CD4-positive, alpha-beta T cell (primary cell): ENCODE measurements at places on chromosomes 6 and 20. TPM values are rescaled to one million over a fixed set of nuclear protein-coding genes. Genes with fewer than 3 reads are reported as not detected.

DNA sequence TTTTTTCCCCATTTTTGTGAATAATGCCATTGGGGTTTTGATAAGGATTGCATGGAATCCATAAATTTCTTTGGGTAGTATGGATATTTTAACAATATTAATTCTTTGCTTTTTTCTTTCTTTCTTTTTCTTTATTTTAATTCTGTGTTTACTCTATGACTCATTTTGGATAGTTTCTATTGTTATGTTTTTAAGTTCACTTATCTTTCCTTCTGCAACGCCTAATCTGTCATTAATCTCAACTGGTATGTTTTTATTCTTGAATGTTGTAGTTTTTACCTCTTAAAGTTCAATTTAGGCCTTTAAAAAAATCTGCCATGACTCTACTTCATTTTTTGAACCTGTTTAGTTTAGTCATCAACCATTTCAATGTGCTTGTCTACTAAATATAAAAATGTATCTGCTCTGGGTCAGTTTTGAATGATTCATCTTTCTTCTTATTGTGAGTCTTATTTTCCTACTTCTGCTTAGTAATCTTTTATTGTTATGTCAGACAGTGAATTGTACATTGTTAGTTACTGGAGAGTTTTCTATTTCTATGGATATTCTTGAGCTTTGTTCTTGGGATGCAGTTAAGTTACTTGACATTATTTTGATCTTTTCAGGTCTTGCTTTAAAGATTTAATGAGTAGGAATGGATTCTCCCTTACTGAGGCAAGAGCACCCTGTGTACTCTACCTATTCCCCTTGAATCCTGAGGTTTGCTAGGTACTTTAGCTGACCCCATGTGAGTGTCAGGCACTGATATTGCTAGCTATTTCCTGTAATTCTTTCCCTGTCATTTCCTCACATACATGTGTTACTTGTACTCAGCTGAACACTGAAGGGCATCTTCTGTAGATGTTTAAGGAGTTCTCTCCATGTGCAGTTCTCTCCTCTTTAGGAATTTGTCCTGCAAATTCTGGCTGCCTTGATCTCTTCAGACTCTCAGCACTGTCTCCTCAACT, 104.2 kb downstream of the TFAP2B start:
- no peak for DNase-seq

GRCh38 chr6:51648236-51648635, 439.2 kb downstream of the PKHD1 start:
- no peak for DNase-seq

- DNase-seq: no peak
These were observed 15.7 kb upstream of the PARD6B start for GRCh38 chr20:50715694-50716093.

DNA sequence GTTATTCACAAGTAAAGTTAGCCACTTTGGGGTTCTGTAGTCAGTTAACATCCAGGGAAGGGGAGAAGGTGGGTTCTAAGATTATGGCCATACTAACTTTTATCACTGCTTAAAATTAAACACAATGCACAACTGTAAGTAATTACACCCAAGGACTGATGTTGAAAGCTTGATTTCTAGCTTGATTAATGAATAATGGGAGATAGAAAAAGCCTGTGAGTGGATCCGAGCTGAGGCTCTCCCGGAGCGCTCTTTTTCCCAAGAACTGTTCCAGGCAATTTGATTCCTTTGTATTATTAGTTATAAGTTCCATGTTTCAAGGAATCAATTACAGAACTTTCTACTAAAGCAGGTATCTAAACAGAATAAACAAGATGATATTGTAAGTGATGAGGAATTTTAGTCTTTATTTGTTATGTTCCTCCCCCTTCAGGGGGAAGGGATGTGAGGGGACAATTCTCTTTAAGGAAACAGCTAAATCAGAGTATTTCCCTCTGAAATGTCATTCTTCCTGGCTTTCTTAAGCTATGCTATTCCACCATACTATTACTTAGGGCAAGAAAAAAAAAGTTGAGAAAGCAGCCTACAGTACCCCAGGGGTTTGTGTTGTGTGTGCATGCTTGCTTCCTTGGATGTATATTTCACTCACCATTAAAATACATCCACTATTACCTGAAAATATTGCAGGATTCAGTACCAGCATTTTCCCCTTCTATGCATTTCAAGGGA, 3.8 kb downstream of the TSHZ2 start:
- DNase-seq: no peak

DNA sequence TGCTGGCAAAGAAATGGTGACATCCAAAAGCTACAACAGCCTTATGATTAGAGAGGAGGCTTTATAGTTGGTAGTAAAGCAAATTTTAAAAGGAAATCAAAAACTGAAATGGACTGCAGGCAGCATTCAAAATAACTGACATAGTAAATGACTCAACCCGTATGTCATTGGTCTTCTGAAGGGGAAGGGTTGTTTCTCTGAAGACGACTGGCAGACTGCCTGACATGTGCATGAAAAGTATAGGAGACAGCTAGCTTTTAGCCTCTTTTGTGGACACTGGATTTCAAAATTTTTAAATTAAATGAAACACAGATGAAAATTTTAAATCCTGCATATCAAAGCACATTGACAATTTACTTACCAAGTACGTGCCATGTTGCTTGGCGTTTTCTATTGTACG, 90.7 kb downstream of the TRMT6 start:
- no peak for DNase-seq

DNA sequence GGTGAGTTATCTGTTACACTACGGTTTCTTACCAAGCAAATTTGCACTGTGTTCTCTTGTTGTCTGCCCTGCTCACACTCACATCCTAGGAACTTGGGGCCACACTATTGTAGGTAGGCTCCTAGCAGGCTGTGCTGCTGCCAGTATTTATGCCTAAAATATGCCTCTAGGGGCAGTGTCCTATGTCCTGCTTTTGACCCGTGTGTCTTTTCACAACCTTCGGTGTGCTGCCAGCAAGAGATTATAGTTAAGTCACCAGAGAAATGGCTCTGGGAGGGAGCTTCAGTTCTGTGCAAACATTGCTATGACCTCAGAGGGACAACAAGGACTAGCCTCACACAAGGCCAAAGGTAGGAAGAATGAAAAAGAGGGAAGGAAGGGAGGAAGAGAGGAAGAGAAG, 8.9 kb upstream of the TAAR5 start:
- DNase-seq: no peak

- DNase-seq: no peak
These were observed 220.9 kb upstream of the CEP162 start for GRCh38 chr6:84448331-84448730.

DNA sequence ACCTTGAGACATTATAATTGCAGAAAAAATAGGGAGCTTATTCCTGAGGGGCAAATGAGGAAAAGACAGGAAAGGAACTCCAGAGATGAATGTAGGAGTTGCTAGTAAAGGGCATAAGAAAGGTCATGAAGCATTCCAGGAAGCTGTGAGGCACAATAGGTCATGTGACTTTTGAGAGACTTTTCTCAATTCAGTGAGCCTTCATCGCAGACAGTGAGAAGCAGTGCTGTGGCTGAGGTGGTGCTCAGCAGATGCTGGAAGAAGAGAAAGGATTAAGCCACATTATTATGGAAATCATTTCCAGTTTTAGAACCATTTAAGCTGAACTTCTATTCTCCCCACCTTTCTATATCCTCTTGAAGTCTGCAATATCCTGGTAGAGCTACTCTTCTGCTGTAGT, 4.1 kb downstream of the SPTLC3 start:
- no peak for DNase-seq

- DNase-seq: no peak
These were observed 396.2 kb downstream of the CD83 start for GRCh38 chr6:14513496-14514393.

- no peak for DNase-seq
These were observed 35.9 kb downstream of the SULF2 start for GRCh38 chr20:47749339-47749738.

DNA sequence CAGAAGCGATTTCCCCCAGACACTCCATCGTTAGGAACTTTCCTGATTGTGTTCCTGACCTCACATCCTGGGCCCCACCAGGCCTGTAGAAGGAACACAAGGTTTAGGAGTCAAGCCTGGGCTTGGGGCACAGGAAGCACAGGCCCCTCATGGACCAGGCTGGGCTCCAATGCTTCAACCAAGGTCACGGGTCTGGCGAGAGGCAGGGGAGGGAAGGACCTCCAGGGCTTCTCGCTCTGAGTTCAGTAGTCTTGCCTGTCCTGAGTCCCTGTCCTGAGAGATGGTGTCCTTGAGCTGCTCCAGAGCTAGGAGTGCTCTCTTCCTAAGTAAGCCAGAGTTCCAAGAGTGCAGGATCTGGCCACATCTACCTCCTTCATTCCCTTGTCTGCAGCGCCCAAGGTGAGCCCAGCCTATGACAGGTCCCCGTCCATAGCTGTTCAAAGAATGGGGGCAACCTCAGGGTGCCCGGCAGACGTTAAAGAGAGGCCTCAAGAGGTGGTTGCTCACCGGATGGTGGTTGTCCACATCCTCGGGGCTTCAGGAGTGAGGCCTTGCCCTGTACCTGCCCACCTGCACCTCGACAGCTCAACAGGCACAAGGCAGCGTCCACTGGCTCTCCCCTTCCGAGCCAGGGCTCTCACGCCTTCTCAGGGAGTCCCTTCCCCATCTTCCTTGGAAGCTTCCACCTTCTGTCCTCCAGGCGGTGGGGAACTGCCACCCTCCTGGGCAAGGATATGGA, 1.6 kb upstream of the TUBB1 start:
- DNase-seq: no peak

- DNase-seq: peak; percentile 3
These were observed 121.9 kb downstream of the MTHFD1L start for GRCh38 chr6:150987371-150987828.

DNA sequence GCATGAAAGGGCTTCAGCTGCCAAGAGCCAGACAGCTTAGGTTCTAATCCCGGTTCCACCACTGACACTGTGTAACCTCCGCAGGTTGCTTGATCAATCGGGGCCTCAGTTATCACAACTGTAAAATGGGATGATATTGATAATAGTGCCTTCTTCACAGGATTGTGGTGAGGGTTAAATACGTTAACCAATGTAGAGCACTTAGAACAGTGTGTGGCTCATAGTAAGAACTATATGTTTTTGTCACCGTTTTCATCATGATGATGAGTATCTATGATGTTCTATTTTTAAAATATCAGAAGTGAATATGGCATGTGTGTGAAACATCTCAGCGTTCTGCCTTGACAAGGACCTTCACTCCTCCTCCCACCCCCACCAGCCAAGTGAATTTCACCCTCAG, 10.3 kb upstream of the MAPK13 start:
- no peak for DNase-seq

DNA sequence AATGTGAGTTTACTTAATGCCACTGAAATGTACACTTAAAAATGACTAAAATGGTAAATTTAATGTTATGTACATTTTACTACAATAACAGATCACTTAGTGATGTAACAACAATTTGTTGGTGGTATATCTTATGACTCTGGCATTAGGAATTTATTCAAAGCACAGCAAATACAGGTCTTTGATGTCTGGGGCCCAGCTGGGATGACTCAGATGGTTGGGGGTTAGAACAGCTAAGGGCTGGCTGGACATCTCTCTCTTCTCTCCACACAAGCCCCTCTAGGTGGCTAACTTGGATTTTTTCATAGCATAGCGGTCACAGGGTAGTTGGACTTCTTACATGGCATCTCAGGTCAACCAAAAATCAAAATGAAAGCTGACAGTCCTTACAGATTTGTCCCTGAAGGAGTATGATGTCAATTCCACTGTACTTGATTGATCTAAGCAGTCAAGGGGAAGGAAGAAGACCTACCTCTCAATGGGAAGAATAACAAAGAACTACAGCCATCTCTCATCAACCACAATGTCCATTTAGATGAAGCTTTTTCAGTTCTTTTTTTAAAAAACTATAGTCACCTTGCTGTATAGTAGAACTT, 37.5 kb upstream of the LCA5 start:
- DNase-seq: no peak

DNA sequence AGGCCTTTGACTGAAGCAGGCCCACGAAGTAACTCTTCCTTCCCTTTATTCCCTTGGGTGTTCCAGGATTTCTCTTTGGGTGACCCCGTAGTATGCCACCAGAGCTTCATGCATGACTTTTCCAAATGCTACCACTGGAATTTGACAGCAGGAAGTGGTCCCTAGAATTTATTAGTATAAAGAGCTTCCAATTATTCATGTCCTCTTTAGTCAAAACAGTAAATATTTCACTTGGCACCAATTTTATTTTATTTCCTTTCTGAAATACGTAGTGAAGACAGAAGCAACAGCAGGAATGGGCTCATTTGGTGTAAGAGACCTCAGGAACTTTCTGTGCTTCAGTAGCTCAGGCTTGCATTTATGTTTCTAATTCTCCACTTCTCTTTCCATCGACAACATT, 151.3 kb downstream of the LCA5 start:
- DNase-seq: no peak

DNA sequence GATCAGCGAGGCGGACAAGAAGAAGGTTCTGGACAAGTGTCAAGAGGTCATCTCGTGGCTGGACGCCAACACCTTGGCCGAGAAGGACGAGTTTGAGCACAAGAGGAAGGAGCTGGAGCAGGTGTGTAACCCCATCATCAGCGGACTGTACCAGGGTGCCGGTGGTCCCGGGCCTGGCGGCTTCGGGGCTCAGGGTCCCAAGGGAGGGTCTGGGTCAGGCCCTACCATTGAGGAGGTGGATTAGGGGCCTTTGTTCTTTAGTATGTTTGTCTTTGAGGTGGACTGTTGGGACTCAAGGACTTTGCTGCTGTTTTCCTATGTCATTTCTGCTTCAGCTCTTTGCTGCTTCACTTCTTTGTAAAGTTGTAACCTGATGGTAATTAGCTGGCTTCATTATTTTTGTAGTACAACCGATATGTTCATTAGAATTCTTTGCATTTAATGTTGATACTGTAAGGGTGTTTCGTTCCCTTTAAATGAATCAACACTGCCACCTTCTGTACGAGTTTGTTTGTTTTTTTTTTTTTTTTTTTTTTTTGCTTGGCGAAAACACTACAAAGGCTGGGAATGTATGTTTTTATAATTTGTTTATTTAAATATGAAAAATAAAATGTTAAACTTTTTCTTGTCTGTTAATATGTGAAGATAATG, 2.2 kb downstream of the HSPA1B start:
- no peak for DNase-seq

- DNase-seq: no peak
These were observed 271.2 kb upstream of the TAB2 start for GRCh38 chr6:149046164-149046821.

GRCh38 chr6:30684386-30685156, 1.9 kb downstream of the PPP1R18 start:
- DNase-seq: peak; percentile 72

- no peak for DNase-seq
These were observed 217.7 kb upstream of the LRFN2 start for GRCh38 chr6:40804905-40805304.

OR12D1 gene
- total RNA-seq: not detected

RING1 gene
- total RNA-seq: 27.1 TPM

RBM24 gene
- 0.39 TPM for total RNA-seq

SMPDL3A gene
- total RNA-seq: 0.52 TPM

SMOC2 gene
- not detected for total RNA-seq

POU5F1 gene
- not detected for total RNA-seq

IL17F gene
- total RNA-seq: not detected

EHMT2 gene
- total RNA-seq: 36.3 TPM

DACT2 gene
- total RNA-seq: not detected

HLA-DOB gene
- 2.9 TPM for total RNA-seq

PDE10A gene
- not detected for total RNA-seq

LKAAEAR1 gene
- 0.30 TPM for total RNA-seq

KIF3B gene
- 7.3 TPM for total RNA-seq

RSPO4 gene
- 0.14 TPM for total RNA-seq

ADIG gene
- not detected for total RNA-seq
